CD4-positive, alpha-beta T cell treated with Interleukin-17A for 1 hour (primary cell): ENCODE measurements at places on chromosomes 4 and X.
A peak's percentile ranks its signal among the peaks of the same experiment; 100 is the strongest.

GRCh38 chr4:151218343-151218742, 58.6 kb upstream of the PRSS48 start:
- DNase-seq = no peak

DNA sequence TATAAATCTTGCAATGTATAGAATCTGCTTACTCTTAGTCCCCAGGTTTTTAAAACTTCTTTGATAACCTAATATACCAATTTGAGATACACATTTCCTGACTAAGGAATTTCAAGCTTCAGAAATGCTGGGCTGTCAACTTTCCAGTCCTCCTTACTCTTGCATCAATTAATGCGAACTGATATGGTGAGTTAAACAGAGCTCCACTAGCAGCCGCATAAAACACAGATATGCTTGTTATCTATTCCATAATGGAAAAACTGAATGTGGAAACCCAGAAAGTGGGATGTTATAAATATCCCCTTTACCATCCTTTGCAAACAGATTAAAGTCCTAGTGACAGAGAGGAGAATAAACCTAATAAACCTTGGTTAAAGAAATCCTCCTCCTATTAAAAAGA, 1913.7 kb downstream of the STIM2 start:
- DNase-seq = no peak

DNA sequence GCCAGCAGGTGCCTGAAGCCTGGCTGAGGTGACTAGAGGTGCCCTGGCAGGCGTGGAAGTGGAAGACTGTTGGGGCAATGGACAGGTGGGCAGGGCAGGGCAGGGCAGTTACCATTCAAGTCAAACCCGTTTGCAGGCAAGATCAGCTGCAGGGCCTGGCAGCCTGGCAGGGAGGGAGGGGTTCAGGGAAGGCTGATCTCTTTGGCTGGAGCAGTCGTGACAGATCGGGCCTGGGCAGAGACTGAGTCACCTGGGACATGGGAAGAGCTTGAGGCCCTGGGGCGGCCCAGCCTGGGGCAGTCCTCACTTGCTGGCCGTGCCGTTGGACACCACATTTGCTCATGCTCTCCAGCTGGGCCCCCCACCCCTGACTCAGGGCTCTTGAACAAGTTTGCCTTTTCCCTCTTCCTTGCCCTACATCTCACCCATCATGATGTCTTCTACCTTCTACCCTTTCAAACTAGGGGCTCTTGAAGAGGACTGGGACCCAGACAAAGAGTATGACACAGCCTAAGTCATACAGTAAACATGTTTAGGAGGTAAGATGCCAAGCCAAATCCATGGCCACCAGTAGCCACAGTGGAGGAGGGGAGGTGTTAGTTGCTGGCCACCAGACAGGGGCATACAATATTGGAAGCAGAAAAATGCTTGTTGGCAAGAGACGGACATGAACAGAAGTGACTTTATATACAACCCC, 2.0 kb upstream of the ZNF185 start:
- no peak for DNase-seq

DNA sequence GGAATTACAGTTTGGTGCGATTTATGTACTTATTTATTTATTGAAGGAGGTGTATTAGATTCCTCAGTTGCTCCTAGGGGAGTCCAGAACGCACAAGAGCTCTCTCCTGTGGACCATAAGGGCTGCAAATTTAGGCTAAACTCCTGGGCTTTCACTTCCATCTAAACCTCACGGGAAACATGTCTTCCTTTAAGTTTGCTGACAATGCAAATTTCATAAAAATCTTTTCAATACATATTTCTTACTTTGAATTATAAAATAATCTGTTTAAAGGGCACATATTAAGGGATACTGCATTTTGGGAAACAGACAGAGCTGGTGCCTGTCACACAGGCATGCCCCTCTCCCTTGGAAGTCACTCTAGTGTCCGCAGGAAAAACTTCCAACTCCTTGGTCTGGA, 438.0 kb upstream of the CPEB2 start:
- no peak for DNase-seq

DNA sequence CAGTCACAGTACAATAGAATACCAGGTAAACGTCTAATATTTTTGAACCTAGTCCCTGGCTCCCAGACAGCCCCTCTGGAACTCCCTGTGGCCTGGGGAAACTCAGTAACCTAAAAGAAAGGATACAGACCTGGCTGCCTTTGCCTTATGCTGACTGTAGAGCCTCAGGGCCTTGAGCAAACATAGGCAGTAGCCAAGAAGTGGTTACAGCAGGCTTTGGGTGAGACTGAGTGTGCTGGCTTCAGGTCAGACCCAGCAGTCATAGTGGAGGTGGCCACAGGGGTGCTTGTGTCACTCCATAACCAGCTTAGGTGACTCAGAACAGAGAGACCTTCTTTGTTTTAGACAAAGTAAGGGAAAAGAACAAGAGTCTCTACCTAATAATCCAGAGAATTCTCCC, 141.8 kb upstream of the PRDX4 start:
- DNase-seq = no peak

- peak; percentile 3 for DNase-seq
Observed at GRCh38 chr4:31370866-31371465, 650.8 kb downstream of the PCDH7 start.

GRCh38 chrX:153450114-153450948, 4.5 kb upstream of the TREX2 start:
- DNase-seq = no peak

DNA sequence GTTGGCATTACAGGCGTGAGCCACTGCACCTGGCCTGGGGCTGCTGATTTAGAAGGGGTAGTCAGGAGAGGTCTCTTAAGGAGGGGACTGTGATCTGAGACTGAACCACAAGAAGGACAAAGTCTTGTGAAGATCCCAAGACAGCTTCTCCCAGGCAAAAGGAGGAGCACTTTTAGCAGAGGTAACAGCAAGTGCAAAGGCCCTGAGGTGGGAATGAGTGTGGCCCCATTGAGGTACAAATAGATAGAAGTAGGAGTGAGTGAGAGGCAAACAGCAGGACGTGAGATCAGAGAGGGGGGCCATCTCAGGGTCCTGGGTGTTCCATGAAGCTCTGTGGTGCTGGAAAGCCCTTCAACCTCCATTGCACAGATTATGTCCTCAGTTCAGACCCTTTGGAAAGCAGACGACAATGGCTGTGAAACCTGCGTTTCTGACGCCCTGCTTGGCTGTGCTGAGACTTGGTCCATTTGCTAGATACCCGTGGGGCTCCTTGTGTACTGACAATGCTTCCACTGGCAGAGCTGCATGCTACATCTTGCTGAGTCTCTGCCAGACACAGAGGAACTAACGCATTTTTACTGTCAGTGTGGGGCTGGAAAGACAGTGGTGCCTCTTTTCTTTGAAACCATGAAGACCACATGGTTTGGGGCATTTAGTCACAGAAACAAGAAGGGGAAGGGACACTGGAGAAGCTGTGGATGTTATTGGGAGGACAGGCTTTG, 1.3 kb upstream of the CCKAR start:
- DNase-seq = no peak

- no peak for DNase-seq
Observed at GRCh38 chr4:16067515-16067914, 16.3 kb downstream of the PROM1 start.

GRCh38 chr4:70722199-70722791, 531 bp downstream of the RUFY3 start:
- peak; percentile 55 for DNase-seq

GRCh38 chr4:147129687-147130086, 184.0 kb upstream of the TTC29 start:
- DNase-seq = no peak

GRCh38 chrX:121151293-121151692, 103.9 kb downstream of the GLUD2 start:
- no peak for DNase-seq

GRCh38 chr4:172997856-172998255, 170.8 kb upstream of the GALNT7 start:
- DNase-seq = no peak

DNA sequence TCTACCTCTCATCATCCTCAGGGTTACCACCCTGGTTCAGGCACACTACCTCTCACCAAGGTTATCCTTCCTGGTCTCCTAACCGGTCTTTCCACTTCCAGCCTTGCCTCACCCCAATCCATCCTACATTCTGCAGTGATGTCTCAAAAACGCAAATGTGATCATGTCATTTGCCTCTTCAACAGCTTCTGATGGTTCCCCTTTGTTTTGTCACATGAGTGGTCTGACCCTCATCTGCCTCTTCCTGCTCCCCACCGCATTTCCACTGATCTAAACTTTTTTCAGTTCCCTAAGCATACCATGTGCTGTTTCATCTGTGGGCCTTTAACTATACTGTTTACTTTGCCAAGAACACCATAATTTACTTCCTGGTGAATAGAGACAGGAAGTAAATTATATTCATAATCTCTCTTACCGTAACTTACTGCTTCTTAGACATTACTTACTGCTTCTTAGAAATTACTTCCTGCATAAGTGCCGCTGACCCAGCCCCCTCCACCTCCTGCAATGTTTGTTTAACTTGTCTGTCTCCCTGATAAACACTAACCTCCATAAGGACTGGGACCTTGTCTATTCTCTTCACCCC, 27.1 kb upstream of the NSUN7 start:
- peak; percentile 26 for DNase-seq

GRCh38 chrX:66030505-66031317, 9.2 kb downstream of the VSIG4 start:
- peak; percentile 43 for DNase-seq

DNA sequence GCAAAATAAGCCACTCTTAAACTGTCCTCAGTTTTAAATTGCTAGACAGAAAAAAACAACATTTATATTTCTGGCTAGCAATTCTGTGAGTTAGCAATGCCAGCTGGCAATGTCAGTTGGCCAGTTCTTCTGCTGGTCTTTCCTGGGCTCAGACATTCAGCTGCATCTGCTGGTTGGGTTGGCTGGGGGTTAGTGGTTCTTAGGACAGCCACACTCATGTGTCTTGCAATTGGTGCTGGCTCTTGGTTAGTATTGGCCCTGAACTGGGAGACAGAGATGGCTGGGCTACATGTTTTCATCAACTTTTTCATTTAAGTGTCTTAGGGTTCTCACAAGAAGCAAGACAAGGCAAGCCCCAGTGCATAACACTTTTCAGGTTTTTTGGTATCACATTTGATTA, 48.0 kb upstream of the PDLIM5 start:
- DNase-seq = no peak

DNA sequence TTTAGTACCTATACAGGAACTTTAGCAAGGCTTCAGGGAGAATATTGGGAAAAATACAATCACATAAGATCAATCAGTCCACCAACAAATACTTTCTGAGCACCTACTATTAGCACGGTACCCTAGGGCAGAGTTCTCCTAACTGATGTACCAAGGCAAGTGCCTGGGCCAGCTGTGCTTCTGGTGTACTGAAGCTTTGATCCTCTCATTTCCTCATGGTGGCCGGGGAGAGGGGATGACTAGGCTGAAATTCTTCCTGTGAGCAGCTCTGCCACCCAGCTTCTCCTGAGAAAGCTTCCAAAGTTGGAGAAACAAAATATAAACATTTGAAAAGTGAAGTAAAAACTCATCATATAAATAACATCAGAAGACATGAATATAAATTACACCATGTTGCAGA, 49.3 kb upstream of the ATOH1 start:
- DNase-seq = no peak

GRCh38 chrX:132277953-132278614, 58.8 kb upstream of the RAP2C start:
- no peak for DNase-seq

GRCh38 chrX:153640045-153640686, 6.8 kb upstream of the DUSP9 start:
- no peak for DNase-seq

- peak; percentile 72 for DNase-seq
Observed at GRCh38 chrX:12984603-12985319, 9.9 kb downstream of the TMSB4X start.

DNA sequence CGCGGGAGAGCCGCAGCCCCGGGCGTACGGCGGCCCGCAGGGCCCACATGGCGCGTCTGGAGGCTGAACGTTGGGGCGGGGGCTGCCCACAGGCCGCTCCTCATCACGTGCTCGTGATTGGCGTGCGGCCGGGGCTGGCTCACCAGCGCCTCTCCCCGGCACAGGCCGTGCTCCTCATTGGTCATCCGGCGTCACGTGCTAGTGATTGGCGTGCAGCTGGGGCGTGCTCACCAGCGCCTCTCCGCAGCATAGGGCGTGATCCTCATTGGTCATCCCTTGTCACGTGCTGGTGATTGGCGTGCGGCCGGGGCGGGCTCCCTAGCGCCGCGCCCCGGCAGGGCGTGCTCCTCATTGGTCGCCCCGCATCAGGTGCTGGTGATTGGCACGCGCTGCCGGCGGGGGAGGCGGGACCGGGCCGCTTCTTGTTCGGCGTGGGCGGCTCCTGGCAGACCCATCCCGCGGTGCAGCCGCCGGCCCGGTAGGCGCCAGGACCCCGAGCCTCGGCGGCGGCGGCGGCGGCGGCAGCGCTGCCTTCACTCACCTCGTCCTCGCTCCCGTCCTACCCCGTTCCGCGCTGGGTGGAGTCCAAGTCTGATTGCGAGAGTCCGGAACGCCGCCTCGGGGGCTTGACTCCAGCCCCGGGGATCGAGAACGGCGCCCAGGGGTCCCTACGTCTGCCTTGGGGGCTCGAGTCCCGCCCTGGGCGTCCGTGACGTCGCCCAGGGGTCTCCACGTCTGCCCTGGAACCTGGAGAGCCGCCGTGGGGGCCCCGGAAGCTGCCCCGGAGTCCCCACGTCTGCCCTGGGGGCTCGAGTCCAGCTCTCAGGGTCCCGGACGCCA, at the start of gene GTPBP6:
Gene GTPBP6, minus strand, starts transcription at position 58 of the 840 bp plus-strand sequence. Its CDS starts 9 bp downstream, at position 49.
- peak; percentile 100 for DNase-seq

- no peak for DNase-seq
Observed at GRCh38 chr4:158051401-158052235, 121.2 kb downstream of the GASK1B start.

DNA sequence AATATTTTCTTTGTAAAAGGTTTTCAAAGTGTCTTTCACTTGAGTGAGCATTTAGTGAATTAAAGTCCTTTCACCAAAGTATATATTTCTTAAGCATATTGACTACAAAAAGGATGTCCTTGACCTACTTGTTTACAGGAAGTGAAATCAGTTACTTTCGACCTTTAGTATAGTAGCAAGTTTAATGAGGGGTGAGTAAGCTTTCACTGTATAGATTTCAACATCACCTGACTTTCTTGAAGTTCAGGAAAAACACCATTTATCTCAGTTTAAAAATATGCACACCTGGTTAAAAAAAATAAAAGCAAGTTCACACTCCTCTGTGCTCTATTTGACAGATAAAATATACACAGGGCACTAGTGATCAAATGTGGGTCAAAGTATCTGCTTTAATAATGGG, 88.1 kb downstream of the CCSER1 start:
- DNase-seq = no peak

DNA sequence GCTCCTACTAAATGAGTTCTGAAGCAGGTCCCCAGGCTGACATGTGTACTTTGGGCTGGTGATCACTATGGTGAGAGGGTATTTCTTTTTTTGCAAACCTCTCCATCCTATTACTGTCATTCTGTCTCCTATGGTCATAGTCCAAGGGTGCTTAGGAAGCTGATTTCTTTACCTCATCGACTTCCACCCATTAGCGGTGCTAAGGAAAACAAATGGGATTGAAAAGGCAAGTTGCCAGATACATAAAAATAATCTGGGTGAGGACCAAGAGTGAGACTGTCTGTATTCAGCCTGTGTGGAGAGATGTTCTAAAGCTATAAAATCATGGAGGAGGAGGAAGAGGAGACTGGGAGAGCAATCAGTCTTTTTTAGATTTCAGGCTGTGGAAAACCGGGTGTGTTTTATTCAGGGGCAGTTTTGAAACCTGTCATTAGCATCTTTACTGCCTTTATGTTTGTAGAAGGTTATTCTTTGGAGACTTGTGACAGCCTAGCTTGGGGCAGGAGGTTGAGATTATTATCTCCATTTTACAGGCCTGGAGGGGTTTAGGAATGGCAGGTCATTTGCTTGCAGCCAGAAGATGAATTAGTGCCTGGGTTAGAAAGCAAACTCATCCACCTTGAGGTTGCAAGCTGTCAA, 1.9 kb downstream of the TMEM164 start:
- DNase-seq = no peak

- no peak for DNase-seq
Observed at GRCh38 chr4:110869862-110870572, 247.1 kb upstream of the PITX2 start.
